HT1080 (cell line): ENCODE measurements at places on chromosomes 4 and X. TPM values are rescaled to one million over a fixed set of nuclear protein-coding genes. Genes with fewer than 3 reads are reported as not detected.

DNA sequence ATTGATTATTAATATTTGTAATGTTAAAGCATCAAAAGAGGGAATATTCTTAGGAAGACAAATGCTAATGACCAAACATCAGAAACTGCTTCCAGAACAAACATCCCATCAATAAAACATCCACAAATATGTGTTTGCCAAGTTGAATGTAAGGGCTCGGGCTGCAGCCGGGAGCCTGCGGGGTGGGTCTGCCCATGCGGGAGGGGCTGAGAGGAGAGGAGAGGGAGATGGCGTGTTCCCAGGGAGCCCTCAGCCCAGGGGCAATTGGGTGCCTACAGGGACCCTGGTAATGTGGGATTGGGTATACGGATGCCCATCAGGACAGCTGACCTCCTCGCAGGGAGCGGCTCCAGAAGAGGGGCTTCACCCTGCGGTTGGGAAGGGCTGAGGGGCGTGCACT is 38.4 kb upstream of the PSAPL1 start:
- DNase-seq, result no peak

DNA sequence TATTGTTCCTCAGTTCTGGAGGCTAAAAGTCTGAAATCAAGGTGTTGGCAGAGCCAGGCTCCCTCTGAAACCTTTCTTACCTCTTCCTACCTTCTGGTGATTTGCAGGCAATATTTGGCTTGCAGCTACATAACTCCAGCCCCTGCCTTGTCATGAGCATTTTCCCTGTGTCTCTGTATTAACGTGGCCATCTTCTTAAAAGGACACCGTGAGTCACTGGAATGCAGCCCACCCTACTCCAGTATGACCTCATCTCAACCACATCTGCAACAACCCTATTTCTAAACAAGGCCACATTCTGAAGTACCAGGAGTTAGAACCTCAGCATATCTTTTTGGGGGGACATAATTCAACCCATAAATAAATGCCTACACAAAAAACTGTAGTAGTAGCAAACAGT is 40.7 kb downstream of the FANCB start:
- DNase-seq, result peak; percentile 74

DNA sequence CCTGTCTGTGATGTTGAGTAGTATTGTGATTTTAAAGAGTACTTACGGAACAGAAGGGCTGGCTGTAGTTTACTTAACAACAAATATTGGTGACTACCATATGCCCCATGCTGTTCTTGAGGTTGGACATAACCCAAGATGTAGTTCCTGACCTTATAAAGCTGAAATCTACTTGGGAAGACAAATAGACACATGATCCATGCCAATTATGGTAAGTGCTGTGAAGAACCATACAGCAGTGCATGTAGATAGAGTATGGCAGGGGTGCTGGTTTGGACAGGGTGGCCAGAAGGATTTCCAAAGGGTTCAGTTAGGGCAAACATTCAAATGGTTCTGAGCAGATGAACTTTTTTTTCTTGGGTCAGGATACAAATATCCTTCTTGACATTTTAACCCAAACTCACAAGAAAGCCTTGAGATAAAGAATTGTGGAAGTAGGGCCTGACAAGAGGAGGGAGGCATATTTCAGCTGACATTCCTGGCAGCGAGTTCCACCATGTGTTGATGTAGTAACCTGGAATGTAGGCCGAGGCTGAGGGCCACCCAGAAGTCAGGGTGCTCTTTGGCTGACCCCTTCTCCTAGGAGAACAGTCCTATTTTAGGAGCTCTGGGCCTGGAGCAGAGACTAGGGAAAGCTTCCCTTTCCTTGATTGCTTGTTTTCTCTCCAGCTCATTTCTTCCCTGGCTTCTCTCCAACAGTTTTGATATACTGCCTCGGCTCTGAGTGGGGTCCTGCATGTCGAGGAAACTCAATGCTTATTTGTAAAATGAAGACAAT is 74.2 kb downstream of the FREM3 start:
- no peak for DNase-seq

Gene UBE2A
- 29.7 and 50.3 TPM in 2 replicates for total RNA-seq

- peak; percentile 16 for DNase-seq
These were observed 111.6 kb upstream of the CXCL13 start for GRCh38 chr4:77493829-77494551.

Gene G3BP2
- total RNA-seq, result 86.0 and 115 TPM in 2 replicates

Gene PPM1K
- total RNA-seq, result 5.0 and 7.6 TPM in 2 replicates

GRCh38 chr4:119080721-119081541 is 54.7 kb upstream of the MYOZ2 start:
- peak; percentile 33 for DNase-seq

GRCh38 chrX:70293621-70294020 is 3.7 kb downstream of the KIF4A start:
- peak; percentile 10 for DNase-seq

DNA sequence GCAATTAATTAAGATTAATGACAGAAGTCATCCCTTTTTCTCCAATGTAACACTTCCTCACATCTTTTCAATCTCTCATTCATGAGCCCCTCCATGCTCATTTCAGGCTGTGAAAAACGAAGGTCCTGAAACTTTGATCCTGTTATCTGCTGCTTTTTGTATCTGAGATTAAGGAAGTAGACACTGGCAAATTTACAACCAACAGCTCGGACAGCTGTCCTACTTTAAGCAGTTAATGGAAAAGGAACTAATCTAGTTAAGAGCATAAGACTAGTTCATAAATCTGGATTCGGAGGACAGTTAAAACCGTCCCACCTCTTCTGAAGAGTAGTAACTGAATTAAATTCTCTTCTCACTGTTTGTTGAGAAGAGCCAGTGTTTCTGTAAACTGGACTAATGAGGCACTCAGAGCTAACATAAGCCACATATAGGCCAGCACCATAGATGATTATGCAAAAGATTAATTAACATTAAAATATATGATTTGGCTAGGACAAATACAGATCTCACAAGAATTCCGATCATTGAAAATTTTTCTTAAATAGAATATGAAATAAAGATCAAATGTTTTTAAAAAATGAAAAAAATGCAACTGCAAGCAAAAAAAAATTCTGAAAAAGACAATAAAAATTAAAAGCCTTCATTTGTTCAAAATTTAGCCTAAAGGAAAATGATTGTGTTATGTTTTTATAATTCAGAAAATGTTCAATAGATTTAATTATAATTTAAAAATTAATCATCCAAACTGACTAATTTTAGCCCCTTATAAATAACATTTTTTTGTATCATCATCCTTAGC is 114.4 kb downstream of the ANTXR2 start:
- DNase-seq, result no peak

Gene PDE6B
- 0.03 and 0.18 TPM in 2 replicates for total RNA-seq

Gene NBDY
- total RNA-seq, result 7.7 and 12.8 TPM in 2 replicates
